ENCODE measurements at places on chromosomes 6 and 20.
A peak's percentile ranks its signal among the peaks of the same experiment; 100 is the strongest.

GRCh38 chr6:117472667-117473066, 9.8 kb upstream of the DCBLD1 start:
- no peak for DNase-seq

DNA sequence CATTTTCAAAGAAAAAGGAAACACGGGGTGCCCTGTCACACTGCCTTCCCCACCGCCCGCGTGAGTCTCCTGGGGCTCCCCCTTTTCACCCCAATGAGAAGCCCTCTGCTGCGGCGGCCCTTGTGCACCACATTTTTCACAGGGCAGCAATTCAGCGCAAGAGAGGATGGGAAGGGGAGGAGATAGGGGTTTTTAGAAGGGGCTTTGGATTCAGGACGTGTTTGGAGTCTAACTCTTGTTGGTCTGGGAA, 726 bp upstream of the ARFGEF3 start:
- DNase-seq, result no peak

- DNase-seq, result no peak
Observed at GRCh38 chr20:22320245-22320915, 264.0 kb downstream of the FOXA2 start.

DNA sequence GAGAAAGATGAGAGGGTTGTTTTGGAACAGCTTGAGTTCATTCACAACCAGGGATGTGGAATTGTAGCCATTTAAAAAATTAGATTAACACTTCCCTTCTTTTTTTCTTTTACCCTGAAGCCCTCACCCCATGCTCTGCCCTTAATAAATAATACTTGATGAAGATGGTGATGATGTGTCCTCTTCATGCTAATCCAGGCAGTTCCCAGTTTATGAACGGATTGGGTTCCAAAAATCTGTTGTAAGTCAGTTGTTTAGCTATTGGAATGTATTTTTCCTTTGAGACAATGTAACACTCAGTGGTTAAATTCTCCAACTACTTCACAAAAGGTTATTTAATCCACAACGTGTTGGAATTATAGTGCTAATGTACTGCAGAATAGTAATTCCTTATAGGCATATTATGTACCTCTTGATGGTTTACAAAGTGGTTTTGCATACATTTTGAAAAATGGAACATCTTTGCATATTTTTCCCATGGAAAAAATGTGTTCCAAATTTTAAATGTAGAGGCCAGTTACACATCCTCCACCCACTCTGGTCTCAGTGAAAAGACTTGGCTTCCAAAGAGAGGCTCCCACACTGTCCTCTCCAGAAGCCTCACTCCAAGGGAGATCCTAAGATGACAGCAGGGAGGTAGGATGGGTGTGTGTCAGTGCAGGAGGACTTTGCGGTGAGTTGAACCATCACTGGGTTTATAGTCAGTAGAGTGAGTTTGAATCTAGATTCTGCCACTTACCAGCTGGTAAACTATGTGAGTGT, 45.8 kb upstream of the CEP162 start:
- DNase-seq, result no peak

- no peak for DNase-seq
Observed at GRCh38 chr6:25193460-25194171, 85.6 kb upstream of the CARMIL1 start.

- no peak for DNase-seq
Observed at GRCh38 chr6:153043719-153044118, 41.2 kb upstream of the MTRF1L start.

- DNase-seq, result no peak
Observed at GRCh38 chr6:21295506-21296240, 297.9 kb upstream of the SOX4 start.

- DNase-seq, result no peak
Observed at GRCh38 chr6:90216072-90216977, 80.3 kb downstream of the BACH2 start.

GRCh38 chr20:18984238-18985200, 170.9 kb downstream of the SCP2D1 start:
- DNase-seq, result no peak

DNA sequence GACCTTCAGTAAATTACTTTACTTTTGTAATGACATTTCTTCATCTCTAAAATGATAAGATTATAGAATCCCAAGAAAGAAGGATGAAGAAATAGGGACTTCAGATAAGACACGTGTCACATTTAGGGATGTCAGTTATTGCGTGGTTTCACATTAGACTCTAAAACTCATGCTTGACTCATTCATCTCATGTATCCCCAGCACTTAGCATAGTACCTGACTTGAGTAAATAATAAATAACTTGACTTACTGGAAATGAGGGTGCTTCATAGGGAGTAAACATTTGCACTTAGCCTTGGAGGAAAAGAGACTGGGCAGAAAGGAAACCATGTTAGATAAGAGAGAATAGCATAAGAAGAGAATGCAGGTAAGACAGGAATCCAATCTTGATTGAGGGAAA, 37.2 kb downstream of the VTA1 start:
- no peak for DNase-seq

DNA sequence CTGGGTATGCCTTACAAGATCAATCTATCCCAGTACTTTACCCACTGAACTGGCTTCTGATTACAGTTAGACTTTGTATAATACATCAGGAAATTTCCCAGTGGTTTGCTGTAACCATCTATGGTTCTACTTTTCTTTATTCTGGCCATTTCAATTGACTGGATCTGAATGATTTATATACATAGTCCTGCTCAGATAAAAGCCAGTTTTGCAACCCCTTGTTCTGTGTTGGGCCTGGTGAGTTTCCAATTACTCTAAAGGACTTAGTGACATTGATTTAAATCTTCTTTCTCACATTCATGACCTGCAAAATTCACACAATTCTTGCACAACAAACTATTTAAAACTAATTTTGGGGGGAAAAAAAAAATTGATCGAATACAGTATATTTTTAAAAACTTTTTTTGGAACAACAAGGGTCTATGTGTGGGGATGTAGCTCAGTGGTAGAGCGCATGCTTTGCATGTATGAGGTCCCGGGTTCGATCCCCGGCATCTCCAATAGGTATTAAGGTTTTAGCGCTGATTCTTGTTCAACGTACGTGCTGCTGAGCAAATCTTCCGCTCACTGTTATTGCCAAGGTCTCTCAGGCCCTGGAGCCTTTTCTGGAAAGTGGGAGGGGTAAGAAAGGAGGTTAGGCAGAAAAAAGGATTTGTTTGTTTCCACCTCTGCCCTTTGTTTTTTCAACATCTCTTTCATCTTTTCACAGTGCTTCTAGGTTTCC, 117.5 kb downstream of the GPX5 start:
- peak; percentile 20 for DNase-seq

DNA sequence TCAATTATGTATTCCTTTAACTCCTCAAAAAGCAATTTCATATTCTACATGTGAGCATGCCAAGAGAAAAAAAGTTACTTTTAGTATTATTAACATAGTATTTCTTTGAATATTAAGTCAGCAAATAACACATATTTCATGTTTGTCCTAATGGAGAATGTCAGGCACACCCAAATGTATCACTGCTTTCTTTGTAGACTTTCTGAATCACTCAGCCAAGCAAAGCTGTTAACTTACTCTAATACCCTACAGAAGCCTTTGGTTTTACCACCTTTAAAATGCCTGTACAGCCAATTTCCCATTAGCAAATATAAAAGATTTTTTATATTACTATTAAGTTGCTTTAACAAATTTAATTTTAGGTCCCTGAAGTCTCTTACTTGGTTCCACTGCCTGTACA, 23.8 kb downstream of the FRK start:
- no peak for DNase-seq

GRCh38 chr6:20319520-20320357, 81.9 kb upstream of the E2F3 start:
- peak; percentile 65 for DNase-seq

GRCh38 chr20:3811467-3812258, 8.7 kb upstream of the AP5S1 start:
- peak; percentile 85 for DNase-seq

- DNase-seq, result no peak
Observed at GRCh38 chr6:158175111-158175510, 7.0 kb downstream of the GTF2H5 start.

- DNase-seq, result no peak
Observed at GRCh38 chr6:39191236-39191930, 37.9 kb downstream of the KCNK5 start.

GRCh38 chr6:158765499-158766068, 53.6 kb downstream of the EZR start:
- DNase-seq, result no peak

GRCh38 chr6:122207794-122208193, 191.7 kb upstream of the HSF2 start:
- DNase-seq, result no peak

DNA sequence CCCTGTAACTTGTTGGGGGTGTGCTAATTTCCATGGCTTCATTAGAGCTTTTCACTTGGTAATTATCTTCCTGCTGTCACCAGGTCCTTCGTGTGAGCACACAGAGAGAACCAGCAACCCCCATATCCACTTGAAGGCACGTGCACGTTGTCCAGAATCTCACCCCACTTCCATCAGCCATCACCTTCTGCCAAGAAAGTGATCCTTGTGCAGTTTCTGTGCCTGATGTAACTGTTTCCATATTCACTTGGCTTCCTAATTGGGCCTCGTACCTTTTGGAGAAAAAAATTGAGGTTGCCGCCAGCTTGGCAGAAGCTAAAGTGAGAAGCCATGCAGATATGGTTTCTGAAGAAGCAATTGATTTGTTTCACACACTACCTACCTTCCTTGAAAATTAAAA, 153.7 kb upstream of the TSHZ2 start:
- no peak for DNase-seq

GRCh38 chr6:37125774-37126492, 44.0 kb upstream of the PIM1 start:
- no peak for DNase-seq

DNA sequence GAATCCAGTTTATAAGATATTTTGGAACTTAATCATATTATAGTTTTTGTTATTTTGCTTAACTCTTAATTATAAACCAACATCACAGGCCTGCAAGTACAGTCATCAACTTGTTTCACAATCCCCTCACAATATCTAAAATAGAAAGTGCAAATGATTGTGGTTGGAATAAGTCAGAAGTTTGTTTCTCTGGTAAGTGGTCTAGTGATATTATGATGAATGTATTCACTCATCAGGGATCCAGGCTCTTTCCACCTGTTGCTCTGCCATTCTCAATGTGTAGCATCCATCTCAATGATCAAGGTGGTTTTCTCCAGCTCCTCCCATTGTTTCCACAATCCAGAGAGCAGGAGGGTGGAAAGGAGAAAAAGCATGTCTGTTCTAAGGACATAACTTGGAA, 54.2 kb downstream of the OPN5 start:
- DNase-seq, result no peak

DNA sequence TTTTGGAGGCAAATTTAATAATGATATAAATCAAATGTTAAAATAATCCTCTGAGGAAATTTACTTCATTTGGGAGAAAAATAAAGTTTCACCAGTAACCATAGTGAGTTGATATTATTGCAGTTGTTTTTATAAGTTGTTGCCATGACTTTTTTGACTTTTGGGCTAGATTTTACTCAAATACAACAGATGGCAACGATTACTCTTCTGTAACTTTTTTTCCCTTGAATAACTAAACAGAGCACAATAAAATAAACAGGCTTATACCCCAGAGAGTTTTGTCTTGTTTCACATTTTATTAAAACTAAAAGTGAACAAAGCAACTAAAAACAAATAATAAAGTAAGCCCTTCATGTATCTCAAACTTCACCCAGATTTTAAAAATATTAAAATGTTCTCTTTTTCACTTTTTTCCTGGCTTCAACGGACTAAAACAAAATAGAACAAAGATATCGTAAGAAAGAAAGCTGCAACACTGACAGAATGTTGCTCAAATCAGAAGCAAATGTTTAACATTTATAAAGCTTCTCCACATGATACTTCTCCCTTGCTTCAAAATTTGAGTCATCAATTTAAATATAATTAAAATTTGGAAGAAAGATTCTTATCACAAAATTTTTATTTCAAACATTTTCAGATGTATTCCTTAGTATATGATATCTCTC, 42.5 kb upstream of the BMP5 start:
- no peak for DNase-seq

- peak; percentile 56 for DNase-seq
Observed at GRCh38 chr6:36340618-36341454, 4.1 kb upstream of the BNIP5 start.
